Activated T-helper 2 cell treated with anti-CD3 and anti-CD28 coated beads, Interferon-gamma antibody, Interleukin-2, Interleukin-4, amounts not matched to agents 10 μg/mL and 5 μg/mL and 100 μg/mL, durations not matched to agents 14 hours and 24 hours and 36 hours (primary cell): ENCODE measurements at places on chromosomes 7 and 10.

DNA sequence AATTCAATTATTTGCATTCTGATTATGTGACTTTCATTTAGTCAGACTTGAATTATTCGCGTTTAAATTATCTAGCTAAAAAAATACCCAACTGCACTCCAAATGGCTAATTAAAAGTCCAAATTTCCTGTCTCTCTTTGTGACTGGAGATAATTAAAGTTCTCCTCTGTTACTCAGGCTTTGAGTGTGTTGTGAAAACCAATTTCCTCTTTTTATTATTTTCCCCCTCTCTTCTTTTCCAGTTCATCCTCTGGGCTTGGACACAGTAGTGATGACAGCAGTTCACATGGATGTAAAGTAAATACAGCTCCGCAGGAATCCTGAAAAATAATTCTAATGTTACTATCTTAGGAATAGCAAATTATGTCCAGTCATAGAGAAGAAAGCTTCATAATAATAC is 80.6 kb downstream of the SNX10 start:
- DNase-seq: no peak

GRCh38 chr10:58264780-58265179 is 2.9 kb downstream of the IPMK start:
- DNase-seq: no peak

GRCh38 chr7:30171766-30172447 is 37.1 kb downstream of the MTURN start:
- no peak for DNase-seq

DNA sequence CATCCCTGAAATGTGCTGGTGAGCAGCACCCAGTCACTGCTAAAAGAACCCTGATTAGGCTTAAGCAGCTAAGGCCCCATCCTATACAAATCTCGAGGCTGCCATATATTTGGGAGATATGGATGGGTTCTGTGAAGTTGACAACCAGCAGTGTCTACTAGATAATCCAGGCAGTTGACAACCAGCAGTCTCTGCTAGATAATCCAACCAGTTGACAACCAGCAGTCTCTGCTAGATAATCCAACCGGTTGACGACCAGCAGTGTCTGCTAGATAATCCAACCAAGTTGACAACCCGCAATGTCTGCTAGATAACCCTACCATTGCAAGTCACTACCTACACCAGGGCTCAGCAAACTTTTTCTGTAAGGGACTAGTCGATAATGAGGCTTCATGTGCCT is 58.3 kb upstream of the KDM7A start:
- DNase-seq: no peak

DNA sequence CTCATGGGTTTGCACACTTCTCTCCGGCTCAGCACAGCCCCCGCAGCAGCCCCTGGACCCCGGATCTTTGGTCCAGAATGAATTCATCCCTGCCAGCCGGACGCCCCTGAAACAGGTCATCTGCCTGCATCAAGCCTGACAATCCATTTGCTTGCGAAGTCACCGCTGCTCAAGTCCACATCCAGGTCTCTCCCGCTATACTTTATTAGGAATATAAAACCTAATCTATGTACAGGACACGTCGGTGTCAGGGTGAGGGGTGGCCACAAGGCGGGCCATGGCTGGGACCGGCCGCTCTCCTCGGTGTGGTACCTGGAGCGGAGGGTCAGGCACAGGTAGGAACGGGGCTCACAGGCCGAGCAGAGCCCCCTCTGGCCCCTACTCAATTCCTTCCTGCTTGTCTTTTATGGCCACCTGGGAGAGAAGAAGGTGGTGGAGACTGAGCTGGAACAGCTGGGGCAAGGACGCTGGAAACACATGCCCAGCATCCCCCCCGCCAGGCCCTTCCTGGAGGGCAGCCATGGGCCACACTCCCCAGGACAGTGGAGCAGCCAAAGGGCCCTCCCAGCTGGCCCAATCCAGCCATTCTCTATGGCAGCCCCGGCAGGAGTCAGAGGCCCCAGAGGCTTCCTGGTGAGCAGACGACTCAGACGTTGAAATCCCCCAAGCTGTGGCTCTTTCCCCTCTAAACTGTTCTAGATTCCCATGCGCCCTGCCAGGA is 5.3 kb downstream of the POLR2J start:
- DNase-seq: no peak

DNA sequence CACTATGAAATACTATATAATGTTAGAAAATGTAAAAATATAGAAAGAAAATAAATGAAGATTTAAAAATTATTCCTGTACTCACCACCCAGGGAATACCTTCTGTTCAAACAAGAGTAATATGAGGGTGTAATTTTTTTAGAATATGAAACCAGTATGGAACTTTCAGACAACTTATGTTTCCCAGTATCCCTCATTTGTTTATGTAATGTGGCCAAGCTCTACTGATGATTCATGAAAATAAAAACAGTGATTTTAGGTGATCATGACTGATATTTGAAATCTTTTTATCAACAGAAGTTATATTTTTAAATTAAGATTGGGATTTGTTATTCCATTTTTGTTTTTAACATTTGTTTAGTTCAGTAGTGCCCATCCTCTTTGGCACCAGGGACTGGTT is 18.8 kb downstream of the SLK start:
- no peak for DNase-seq

- DNase-seq: no peak
Observed at GRCh38 chr10:43069579-43069978, 7.3 kb upstream of the RET start.

GRCh38 chr7:18715988-18716387 is 220.4 kb downstream of the HDAC9 start:
- no peak for DNase-seq

- DNase-seq: no peak
Observed at GRCh38 chr10:70575874-70576802, 26.4 kb downstream of the PRF1 start.

DNA sequence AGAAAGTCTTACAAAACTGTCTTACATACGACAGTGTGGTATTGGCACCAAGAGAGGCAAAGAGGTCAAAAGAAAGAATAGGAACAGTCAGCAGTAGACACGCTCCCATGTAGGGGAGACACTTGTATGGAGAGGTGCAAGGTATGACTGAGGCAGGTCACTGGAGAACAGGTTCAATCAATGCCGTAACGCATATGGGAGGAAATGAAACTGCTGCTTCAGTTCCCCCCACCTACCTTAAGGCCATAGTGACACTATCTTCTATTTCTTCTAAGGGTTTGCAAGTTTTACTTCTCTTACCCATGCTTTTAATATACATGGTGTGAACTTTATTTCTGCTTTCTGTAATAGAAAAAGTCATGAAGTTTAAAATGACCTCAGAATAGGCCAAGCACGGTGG is 5.5 kb upstream of the PITRM1 start:
- DNase-seq: no peak

DNA sequence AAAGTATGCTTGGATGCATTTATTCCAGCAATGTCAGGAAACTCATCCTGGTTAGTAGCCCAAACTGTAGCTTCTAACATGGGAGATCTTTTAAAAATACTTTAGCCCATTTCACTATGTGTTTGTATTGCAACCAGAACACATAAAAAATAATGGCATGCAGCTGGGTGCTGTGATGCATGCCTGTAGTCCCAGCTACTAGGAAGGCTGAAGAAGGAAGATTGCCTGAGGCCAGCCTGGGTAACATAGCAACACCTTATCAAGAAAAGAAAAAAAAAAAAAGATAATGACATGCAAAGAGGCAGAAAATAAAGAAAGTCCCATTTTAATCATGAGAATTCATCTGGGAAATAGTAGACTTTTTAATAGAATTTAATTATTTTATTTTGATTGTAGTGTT is 517.0 kb upstream of the TEX47 start:
- DNase-seq: no peak

- DNase-seq: no peak
Observed at GRCh38 chr7:91343996-91344629, 79.9 kb downstream of the FZD1 start.

- peak; percentile 38 for DNase-seq
Observed at GRCh38 chr7:92835851-92836488, 403 bp downstream of the CDK6 start.

GRCh38 chr7:85512790-85513189 is 325.9 kb upstream of the SEMA3D start:
- no peak for DNase-seq

- no peak for DNase-seq
Observed at GRCh38 chr10:98513704-98514103, 67.0 kb upstream of the HPS1 start.

DNA sequence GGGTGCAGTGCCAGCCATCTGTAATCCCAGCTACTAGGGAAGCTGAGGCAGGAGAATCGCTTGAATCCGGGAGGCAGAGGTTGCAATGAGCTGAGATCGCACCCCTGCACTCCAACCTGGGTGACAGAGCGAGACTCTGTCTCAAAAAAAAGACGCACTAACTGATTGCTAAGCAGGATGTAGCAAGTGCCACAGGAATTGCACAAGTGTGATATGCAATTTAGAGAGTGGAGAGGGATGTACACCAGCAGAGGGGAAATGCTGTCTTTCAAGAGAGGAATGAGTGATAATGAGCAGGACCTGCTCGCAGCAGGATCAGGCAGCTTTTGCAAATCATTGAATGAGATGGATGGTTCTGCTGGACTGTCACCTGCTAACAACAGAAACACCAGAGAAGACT is 13.3 kb upstream of the SLC16A12 start:
- DNase-seq: no peak

DNA sequence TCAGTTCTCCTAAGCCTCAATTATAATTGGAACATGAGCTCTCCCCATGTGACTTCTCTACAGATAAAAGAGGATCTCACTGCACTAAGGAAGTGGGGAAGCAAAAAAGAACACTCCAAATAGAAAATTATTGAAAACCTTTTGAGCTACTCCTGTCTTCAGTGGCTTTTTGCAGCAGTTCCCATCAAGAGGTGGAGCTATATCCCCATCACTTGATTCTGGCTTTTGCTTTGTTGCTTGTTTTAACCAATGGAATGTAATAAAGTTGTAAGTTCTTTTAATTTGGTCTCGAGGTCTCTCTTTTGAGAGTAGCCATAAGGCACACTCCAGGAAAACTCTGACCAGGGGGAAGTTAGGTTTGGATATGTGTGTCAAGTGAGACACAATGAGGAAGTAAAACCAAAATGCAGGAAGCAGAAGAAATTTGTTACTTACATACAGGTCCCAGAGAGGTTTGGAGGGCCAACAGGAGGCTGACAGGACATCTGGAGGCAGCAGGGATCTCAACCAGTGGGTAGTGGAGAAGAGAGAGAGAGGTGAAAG is 569.4 kb downstream of the HTR7 start:
- no peak for DNase-seq

DNA sequence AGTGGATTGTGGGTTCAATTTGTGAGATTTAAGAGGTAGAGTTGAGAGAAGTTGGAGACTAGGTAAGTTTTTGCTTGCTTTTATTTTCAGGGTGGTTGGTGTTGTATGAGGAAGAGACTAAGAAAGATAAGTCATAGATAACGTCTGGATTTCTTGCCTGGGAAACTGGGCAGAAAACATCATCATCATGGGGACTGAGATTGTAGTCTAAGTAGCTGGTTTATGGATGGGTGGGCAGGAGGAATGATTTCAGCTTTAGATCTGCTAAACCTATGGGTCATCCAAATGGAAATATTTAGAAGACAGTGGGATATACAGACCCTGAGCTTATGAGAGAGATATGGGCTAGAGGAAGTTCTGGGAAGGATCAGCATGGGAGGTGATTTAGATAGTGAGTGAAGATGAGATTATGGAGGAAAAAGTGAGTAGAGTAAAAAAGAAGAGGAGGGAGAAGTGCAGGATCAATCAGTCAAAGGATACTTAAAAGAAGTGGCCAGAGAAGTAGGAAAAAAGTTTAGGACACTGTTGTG is 169.8 kb downstream of the WNT2 start:
- no peak for DNase-seq

GRCh38 chr7:141053626-141054025 is 20.2 kb upstream of the TMEM178B start:
- DNase-seq: peak; percentile 38

DNA sequence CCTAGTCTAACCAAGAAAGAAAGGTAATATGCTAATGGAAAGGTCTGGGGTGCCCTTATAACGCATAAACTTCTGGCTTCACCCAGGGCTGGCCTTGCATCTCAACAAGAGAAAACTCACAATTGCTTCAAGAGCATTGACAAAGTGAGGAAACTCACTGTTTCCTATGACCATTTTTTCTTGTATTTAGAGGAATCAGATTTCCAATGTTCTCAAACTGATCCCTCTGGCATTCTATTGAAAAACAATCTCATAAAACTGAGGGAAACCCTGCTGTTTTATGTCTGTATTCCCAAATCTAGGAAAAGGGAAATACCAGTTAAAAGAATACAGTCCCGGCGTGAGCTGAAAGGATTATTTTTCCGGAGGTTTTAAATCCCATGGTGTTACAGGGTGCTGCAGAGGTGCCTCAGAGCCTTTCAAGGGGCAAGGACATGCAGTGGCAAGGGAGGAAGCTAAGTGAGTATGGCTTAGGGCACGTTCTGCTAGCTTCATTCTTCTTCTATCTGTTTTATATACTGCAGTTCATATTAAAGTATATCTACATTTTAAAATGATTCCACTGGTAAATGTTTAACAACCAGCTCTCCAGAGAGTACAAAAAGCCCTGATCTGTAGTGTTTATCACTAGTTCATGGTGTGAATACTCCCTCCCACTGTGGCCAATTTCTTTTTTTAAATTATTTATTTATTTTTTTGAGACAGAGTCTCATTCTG is 68.7 kb downstream of the CAV1 start:
- no peak for DNase-seq

DNA sequence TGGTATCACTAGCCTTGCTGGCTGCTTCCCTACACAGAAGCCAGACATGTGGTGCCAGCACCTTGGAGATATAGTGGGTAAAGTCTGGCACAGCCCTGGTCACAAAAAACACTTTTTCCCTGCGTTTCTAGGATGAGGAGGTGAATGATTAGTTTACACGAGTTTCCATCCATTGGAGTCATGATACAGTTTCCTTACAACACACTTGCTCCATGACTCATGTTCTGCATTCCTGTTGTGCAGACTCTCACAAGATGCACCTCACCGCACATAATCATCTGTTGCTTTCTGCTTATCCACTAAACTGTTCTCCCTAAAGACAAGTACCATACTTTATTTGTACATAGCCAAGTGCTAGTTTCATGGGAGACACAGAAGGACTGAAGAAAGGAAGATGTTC is 747.1 kb upstream of the GALNT17 start:
- no peak for DNase-seq

GRCh38 chr7:109284943-109285342 is 715.3 kb downstream of the DNAJB9 start:
- DNase-seq: no peak

DNA sequence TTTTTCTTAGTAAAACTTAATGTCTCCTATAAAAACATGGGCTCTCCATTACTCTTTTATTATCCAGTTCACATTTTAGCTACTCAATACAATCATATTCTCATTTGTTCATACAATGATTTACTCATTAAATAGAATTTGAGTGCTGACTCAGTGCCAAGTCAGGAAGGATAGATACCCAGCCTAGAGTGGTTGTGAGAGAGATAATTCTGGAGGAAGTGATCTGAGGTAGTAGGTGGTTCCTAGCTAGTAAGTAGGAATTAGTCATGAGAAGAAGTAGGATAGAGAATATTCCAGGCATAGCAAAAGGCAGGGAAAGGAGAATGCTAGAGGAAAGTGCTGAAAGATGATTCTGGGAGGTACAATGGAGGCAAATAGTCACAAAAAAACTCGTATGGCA is 133.5 kb upstream of the MBL2 start:
- no peak for DNase-seq
